ENCODE measurements at places on chromosomes 7 and 10.
A peak's percentile ranks its signal among the peaks of the same experiment; 100 is the strongest.

DNA sequence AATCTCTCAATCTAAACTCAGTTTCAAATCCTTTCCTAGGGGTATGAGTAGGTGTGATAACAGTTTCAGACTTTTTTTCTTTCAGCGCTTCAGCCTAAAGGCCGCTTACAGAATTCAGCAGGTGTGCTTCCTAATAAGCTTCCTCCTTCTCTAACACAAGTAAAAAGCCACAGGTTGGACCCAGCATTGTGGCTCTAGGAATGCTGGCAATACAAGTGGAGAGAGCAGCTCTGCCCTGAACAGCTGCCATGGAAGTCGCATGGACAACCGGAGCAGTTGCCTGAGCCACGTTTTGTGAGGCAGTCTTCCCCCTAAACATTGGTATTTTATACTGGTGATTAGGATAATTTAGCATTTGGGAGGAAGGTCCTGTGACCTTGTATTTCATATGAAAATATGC, 83.5 kb downstream of the ST7 start:
- DNase-seq, result no peak

DNA sequence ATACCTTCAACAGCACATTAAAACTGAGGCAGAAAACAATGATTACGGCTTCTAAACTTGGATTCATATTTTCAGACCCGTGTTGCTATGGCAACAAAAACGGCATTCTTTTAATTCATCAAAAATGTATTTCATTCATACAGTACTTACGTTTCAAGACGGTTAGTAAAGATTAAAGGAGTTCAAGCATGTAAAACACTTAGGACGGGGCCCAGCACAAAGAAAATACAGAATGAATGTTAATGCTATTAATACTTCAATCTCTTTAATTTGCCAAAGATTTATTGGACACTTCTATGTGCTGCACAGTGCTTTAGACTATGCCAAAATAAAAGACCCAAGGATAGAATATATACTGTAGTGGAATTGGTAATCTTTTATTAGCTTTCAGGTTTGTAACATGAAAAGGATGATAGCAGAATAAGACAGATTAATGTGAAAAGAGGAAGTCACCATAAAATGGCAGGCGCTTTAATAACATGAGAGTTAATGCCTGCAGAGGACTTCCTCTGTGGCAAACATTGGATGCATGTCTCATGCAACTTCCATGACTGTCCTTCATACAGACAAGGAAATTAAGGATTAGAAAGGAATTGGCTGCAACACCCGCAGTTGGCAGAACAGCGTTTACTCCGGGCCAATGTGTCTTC, 201.6 kb upstream of the KLF6 start:
- no peak for DNase-seq

DNA sequence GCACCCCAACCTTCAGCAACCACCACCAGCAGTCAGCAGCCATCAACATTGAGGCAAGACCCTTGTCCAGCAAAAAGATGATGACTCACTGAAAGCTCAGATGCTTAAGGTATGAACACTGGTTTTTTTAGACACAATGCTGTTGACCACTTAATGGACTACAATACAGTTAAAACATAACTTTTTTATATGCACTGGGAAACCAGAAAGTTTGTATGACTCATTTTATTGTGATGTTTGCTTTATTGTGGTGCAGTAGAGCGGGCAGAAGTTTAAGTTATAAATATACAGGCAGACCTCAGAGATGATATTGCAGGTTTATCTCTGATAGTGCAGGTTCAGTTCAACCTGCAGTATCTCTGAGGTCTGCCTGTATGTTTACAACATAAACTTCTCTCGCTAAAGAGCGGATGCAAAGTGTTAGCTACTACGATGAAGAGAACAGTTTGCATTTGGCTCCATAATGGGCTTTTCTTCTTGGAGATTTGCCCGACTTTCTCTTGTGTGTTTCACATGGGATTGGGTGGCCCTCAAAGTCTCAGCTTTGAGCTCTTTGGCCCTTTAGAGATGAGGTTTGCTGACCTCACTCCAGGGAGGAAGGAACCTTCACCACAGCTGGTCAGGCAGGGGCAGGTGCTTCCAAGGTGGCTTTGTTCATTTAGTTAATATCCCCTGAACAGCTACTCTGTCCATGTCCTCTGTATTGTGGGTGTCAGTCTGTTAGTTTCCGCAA, 84.4 kb upstream of the SHH start:
- no peak for DNase-seq

GRCh38 chr10:117460846-117461765, 81.4 kb upstream of the EMX2 start:
- DNase-seq, result no peak

DNA sequence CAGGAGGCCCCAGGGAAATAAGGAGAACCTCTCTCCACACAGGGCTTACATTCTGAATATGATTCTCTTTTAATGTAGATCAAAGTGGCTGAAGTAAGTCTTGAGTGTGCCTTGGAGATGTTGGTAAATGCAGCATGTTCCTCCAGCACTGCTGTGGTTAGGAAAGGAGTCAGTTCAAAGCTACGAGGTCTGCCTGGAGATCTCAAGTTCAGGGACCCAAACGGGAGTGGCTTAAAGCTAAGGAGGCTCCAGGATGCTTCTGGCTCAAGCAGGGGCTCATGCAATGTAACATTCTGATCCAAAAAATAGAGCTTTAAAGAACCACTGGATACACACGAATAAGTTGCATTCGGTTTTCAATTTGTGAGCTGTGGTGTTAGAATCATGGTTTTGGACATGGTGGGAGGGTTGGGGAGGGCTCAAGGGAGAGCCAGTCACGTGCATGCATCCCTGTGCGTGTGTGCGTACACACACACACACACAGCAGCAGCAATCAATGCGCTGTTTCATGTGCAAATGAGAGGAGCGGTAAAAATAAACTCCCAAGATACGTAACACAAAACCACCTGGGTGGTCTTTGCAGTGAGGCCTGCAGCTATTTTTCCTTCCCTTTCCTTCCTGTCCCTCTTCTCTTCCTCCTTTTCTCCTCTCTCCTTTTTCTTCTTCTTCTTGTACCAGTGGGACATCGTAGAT, 70.5 kb downstream of the AOAH start:
- no peak for DNase-seq

- DNase-seq, result no peak
Measured at GRCh38 chr7:135536150-135536549, 21.6 kb upstream of the NUP205 start.

- DNase-seq, result no peak
Measured at GRCh38 chr7:147564786-147565476, 1025.6 kb upstream of the C7orf33 start.

DNA sequence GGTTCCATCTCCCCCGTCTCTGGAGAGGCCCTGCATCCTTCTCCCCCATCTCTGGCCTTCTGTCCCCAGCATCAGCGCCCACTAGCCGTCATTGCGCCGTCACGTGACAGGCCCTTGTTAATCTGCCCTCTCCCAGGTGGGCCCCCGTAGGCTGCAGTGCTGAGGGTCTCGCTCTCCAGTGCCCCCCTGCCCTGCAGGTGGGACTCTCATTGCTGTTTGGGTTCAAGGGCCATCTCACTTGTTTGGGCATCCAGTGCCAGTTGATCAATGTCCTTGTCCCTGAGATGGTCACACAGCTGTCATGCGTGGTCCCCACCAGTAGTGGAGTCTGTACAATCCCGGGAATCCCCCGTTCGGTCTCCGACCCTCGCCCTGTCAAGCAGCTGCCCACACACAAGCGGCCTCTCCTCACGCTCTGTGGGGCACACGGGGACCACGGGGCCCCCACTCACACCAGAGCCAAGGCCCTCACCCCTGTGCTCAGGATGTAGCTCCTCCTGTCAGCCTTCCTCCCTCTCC, 114.0 kb downstream of the INPP5A start:
- no peak for DNase-seq

- DNase-seq, result no peak
Measured at GRCh38 chr7:137001041-137001440, 132.6 kb downstream of the CHRM2 start.

GRCh38 chr10:113751181-113751732, at the start of gene PLEKHS1:
PLEKHS1 (plus strand) TSS chr10:113751682; CDS start chr10:113755278, 3,596 bp downstream.
- no peak for DNase-seq

- DNase-seq, result no peak
Measured at GRCh38 chr10:97180363-97180755, 5.4 kb downstream of the SLIT1 start.

GRCh38 chr7:120402079-120402767, 129.2 kb downstream of the KCND2 start:
- DNase-seq, result peak; percentile 3

GRCh38 chr10:97119058-97119745, 66.6 kb downstream of the SLIT1 start:
- DNase-seq, result no peak

DNA sequence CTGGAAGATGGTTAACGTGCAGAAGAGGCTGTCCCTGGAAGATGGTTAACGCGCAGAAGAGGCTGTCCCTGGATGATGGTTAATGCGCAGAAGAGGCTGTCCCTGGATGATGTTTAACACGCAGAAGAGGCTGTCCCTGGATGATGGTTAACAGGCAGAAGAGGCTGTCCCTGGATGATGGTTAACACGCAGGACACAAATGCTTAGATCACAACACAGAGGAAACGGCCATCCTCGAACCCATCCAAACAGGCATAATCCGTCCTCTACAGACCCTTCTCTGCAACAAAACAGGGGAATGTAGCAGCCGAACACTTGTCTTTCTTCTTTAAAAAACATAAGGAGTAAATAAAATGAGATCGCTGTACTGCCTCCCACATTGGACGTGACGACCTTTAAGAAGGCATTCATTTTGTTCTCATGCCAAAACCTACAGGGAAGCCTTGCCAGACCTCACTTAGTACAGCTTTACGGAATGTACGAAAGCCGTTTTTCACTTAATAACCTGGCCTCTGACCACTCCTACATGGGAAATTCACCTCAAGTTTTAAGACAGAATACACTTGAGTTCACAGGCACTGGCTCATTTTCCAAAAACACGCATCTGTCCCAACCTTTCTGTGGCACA, 245.2 kb downstream of the ZMYND11 start:
- DNase-seq, result no peak

DNA sequence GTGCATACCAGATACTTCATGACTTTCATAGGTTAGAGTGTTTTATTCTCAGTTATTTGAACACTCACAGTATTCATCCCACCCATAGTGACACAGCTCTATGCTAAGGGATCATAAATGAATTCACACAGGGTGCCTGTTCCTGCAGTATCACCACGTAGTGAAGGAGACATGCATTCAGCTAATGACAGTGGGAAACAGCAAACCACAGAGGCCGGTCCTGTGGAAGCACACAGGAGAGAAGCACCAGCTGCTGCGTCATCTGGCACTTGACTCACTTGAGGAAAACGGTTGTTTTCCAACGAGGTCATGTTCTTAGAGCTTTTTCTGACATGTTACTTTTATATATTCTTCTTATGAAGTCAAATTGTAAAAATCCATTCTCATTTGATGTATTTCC, 73.0 kb downstream of the UBE3C start:
- DNase-seq, result no peak

- no peak for DNase-seq
Measured at GRCh38 chr10:6018422-6018821, 41.1 kb upstream of the IL15RA start.

- no peak for DNase-seq
Measured at GRCh38 chr10:131733596-131733995, 167.2 kb upstream of the PPP2R2D start.

GRCh38 chr10:127459918-127460317, 89.2 kb upstream of the NPS start:
- no peak for DNase-seq

- no peak for DNase-seq
Measured at GRCh38 chr10:92203919-92204623, 86.8 kb downstream of the CPEB3 start.

- no peak for DNase-seq
Measured at GRCh38 chr10:3215153-3215775, 42.7 kb upstream of the PITRM1 start.

DNA sequence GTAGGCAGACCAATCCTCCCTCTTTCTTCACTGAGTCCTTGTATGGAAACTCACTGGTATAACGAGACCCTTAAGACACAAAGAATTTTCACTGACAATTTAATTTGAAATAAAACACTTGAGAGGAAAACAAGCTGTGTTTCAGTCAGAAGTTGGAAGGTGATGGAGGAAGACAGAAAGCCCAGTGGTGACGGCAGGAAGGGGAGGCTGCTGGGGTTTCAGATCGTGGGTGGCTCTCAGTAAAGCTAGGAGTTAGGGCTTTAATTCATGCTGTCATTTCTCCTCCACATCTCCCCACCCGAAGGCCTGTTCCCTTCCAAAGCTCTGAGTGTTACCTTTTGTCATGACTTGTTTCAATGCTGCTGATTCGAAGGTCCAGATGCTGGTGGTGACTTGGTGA, 605.2 kb upstream of the DPP6 start:
- DNase-seq, result no peak

DNA sequence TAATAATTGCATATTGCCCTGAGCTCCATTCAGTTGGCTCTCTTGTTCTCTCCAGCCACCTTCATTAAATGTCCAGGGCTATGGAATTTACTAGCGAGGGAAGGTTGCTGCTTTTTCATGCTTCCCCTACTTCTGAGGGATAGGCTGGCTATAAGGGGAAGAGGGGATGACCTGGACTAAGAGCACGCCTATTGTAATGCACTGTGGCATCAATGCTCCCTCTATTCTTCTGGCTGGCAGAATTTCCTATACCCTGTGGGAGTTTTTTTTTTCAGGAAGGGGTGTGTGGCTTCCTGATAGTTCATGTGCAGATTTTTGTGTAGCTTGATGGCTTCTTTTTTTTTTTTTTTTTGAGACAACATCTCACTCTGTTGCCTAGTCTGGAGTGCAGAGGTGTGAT, 155.8 kb downstream of the SND1 start:
- DNase-seq, result no peak

- no peak for DNase-seq
Measured at GRCh38 chr10:95756041-95756761, at the start of gene ENTPD1. ENTPD1 (plus strand) TSS chr10:95756163; CDS start chr10:95756240, 77 bp downstream.

DNA sequence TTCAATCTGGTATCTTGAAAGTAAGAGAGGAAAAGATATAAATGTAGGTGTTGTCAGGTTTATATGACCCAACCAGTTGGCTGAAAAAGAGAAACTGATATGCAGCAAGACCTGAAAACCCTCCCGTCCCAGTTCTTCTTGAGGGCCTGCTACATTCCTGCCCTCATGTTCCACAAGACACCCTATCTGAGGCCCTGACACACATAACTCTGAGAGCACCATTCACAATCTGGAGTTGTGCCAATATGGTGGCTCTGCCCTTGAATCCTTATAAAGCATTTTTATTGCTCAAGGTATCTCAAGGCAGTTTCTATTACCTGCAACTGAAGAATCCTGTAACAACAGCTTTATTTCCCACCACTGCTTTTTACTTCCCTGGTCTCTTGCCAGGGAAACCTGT, 17.0 kb downstream of the XPNPEP1 start:
- DNase-seq, result no peak

GRCh38 chr7:20666444-20666843, 51.0 kb downstream of the ABCB5 start:
- DNase-seq, result no peak
